ENCODE measurements at places on chromosomes 1 and 21. TPM values are rescaled to one million over a fixed set of nuclear protein-coding genes. Genes with fewer than 3 reads are reported as not detected.
A peak's percentile ranks its signal among the peaks of the same experiment; 100 is the strongest.

Gene ZNF648
- total RNA-seq, result 0.33 TPM

Gene DLGAP3
- 0.30 TPM for total RNA-seq

Gene HRNR
- total RNA-seq, result not detected

- no peaks in the 10 kb centered on the region for H3K27me3 ChIP-seq
- no peak overlapping the region for H3K27ac ChIP-seq
- H3K36me3 ChIP-seq, result no peaks in the 10 kb centered on the region
- peaks cover 6% of the 10 kb centered on the region for H3K4me1 ChIP-seq
Measured at GRCh38 chr1:201517631-201518030, 10.7 kb upstream of the CSRP1 start.

DNA sequence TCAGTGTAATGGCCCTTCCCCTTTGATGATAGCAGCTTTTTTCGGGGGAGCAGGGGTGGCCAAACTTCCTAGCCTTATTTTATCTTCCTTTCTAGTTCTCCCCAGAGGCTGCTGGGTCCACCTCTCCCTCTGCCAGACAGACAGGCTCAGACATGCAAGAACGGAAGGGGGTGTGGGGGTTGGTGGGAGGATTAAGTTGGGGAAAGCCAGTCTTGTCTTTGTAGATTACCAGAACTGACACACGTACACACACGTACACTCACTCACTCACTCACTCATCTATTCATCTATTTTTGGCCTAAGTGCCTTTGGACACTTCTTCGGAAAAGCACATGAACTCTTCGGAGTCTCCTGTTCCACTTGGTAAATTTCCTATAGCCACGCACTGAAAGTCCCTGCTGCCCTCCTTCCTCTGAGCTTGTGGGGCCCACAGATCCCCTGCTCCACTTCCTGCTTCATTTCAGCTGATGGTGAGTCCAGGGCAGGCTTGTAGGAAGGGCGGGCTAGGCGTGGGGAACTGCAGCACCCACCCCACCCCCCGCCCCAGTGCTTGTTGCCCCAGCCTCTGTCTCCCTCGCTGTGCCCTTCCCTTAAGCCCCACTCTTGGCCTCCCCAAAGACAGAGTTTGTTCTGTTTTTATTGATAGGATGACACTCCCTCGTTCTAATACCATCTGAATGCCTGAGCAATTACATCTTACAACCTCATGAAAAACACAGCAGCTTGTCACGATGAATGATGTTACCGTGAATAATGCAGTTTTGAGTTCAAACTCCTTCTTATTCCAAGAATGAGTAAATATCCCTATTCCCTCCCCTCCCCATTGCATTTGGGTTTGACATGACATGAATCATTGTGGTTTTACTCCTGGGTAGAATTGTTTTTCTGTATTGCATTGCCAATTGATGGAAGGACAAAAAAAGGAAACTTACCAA, 60.7 kb upstream of the ATP5PO start:
- no peaks in the 10 kb centered on the region for H3K36me3 ChIP-seq
- no peak for DNase-seq
- no peaks in the 10 kb centered on the region for H3K27me3 ChIP-seq
- peak overlapping the region; percentile 78 for H3K27ac ChIP-seq
- peaks cover 13% of the 10 kb centered on the region for H3K4me1 ChIP-seq
- H3K4me3 ChIP-seq, result no peak overlapping the region

DNA sequence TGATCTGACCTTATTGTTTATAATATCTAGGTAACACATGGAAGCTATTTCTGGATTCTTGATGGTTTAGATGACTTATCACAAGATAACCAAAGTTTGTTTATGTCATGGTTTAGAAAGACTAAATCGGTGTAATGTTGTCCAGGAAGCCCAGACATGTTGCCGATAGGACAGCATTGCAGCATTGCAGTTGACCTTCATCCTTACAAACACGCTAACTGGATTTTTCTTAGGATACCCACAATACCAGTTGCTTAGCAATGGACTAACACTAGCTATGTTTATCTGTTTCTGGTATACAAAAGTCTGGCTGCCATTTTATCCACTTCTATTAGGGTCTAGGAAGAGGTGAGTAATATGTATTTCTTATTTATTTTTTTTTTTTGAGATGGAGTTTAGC, 11.7 kb upstream of the DPH5 start:
- no peak overlapping the region for H3K4me3 ChIP-seq
- no peaks in the 10 kb centered on the region for H3K4me1 ChIP-seq
- H3K27ac ChIP-seq, result no peak overlapping the region
- no peaks in the 10 kb centered on the region for H3K36me3 ChIP-seq
- H3K27me3 ChIP-seq, result no peaks in the 10 kb centered on the region
- no peak for DNase-seq

- no peaks in the 10 kb centered on the region for H3K36me3 ChIP-seq
- peak overlapping the region; percentile 93 for H3K4me3 ChIP-seq
- peaks cover 24% of the 10 kb centered on the region for H3K4me1 ChIP-seq
- H3K27me3 ChIP-seq, result no peaks in the 10 kb centered on the region
- H3K27ac ChIP-seq, result peak overlapping the region; percentile 96
Measured at GRCh38 chr1:53944469-53945182, 873 bp downstream of the IFT25 start.

DNA sequence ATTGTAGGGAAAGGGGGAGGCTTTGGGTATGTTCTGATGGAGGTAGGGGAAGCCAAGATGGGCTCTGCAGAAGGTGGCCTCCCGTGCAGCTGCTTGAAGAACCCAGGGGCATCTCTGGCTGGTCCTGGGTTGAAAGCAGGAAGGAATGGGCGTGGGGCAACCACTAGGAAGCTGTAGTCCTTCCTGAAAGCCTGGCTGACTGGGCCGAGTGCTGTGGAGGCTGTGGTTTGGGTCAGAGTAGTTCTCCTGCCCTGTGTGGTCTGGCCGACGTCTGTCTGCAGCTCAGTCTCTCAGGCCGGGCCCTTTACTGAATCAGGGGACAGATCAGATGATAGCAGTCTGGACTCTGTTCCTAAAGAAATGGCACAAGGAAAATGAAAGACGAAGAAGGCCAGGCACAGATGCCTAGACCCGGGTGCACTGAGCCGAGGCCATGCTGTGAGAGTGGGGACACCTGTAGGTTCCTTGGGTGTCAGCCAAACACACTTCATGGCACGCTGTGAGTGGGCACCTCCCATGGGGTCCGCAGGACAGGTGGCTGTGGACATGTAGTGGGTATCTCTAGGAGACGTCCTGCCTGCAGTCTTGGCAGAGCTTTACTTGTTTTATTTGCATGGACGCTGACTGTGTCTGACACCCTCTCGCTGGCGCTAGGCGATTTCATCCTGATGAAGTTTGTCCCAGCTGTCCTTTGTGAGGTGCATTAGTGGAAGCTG, 87.0 kb downstream of the POFUT2 start:
- no peaks in the 10 kb centered on the region for H3K4me1 ChIP-seq
- no peak overlapping the region for H3K4me3 ChIP-seq
- no peaks in the 10 kb centered on the region for H3K27me3 ChIP-seq
- H3K27ac ChIP-seq, result no peak overlapping the region
- no peak for DNase-seq
- H3K36me3 ChIP-seq, result no peaks in the 10 kb centered on the region

DNA sequence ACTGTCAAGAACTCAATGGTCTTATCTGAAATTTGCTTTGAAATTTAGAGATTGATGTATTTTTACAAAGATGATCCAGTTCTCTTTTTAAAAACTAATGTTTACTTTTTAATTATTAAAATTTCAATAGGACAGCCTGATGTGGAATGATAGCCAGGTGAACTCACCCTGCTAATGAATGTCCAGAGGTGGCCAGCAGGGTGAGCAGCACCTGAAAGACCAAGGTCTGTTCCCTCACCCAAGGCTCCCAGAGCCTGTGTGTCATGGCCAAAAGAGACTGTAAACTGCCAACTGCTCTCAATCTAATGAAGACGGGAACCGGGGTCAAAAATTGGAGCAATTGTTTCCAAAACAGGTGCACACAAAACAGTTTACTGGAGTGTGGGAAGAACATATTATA, 340.4 kb downstream of the DISC1 start:
- H3K36me3 ChIP-seq, result no peaks in the 10 kb centered on the region
- H3K27ac ChIP-seq, result no peak overlapping the region
- no peak for DNase-seq

DNA sequence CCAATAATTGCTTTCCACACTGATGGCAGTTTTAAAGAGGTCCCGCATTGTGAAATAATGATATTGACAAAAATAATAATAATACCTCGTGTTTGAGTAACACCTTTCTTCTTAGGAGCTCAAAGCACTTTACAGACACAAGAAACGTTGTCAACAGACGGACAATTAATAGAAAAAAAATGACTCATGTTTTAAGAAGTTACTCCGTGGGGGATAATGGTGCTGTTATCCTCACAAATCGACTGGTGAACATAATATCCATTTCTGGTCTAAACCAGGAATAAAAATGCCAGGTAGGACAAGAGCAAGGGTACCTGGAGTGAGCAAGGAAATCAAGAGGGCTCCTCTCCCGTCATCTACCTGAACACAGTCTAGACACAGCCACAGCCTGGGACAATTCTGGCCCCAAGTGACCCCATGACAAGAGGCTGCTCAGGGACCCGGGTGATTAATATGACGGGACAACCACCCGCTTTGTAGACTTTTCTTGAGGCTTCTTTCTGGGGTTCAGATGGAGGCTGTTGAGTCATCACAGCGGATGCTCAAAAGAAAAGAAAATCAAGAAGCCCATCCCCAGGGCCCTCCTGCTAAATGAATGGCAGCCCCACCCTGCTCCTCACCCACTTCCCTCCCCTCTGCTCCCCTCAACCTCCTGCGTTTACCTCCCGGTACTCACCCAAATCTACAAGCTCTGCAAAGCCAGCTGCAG, 146.2 kb upstream of the IRF2BP2 start:
- H3K4me1 ChIP-seq, result peaks cover 12% of the 10 kb centered on the region
- H3K27me3 ChIP-seq, result no peaks in the 10 kb centered on the region
- no peak for DNase-seq
- H3K27ac ChIP-seq, result no peak overlapping the region
- no peaks in the 10 kb centered on the region for H3K36me3 ChIP-seq

DNA sequence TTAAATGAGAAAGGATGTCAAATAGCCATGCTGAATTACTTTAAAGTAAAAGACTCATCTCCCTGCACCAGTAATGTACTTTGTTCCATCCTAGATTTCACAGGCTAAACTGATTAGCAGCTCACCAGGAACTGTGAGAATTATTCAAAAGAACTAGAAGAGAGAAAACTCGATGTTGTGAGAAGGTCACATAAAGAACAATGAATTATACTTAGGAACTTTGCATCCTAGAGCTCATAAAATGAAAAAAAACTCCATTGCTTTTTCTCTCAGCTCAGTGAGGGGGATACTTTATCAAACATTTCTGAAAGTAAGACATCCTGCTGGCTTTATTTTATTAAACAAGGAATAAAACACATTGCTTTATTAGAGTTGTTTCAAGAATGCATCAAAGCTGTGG, 278.5 kb downstream of the MRPL39 start:
- no peaks in the 10 kb centered on the region for H3K4me1 ChIP-seq
- H3K36me3 ChIP-seq, result no peaks in the 10 kb centered on the region
- no peaks in the 10 kb centered on the region for H3K27me3 ChIP-seq
- H3K27ac ChIP-seq, result no peak overlapping the region

GRCh38 chr1:174405219-174405618, 42.5 kb upstream of the GPR52 start:
- H3K27ac ChIP-seq, result no peak overlapping the region
- no peaks in the 10 kb centered on the region for H3K36me3 ChIP-seq
- H3K4me1 ChIP-seq, result no peaks in the 10 kb centered on the region

- DNase-seq, result no peak
- H3K27me3 ChIP-seq, result no peaks in the 10 kb centered on the region
- H3K4me1 ChIP-seq, result peaks cover 41% of the 10 kb centered on the region
Measured at GRCh38 chr1:235917267-235917811, 50.6 kb upstream of the LYST start.

DNA sequence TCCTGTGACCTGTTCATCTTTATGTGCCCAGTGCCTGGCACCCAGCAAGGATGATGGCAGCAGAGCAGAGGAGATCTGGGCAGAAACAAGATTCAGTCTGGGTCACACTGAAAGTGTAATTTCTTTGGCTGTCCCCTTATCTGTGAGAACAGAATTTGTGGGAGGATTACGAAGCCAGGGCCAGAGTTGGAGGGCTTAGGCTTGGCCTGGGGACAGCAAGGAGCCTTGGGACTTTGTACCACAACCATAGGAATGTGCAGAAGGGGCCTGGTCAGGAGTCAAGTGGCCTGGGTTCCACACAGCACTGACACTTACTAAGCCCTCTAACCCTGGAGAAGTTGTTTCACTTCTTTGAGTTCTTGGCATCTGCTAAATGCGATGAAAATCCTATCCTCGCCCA, 12.8 kb downstream of the PMVK start:
- H3K27me3 ChIP-seq, result no peaks in the 10 kb centered on the region
- no peak for DNase-seq
- H3K27ac ChIP-seq, result no peak overlapping the region
- H3K36me3 ChIP-seq, result peaks cover 62% of the 10 kb centered on the region

- H3K4me1 ChIP-seq, result no peaks in the 10 kb centered on the region
- no peak overlapping the region for H3K27ac ChIP-seq
- H3K27me3 ChIP-seq, result no peaks in the 10 kb centered on the region
- H3K4me3 ChIP-seq, result no peak overlapping the region
Measured at GRCh38 chr1:203046984-203047630, 20.8 kb downstream of the PPFIA4 start.

- H3K27me3 ChIP-seq, result no peaks in the 10 kb centered on the region
- no peaks in the 10 kb centered on the region for H3K36me3 ChIP-seq
- H3K4me3 ChIP-seq, result no peak overlapping the region
- DNase-seq, result no peak
- no peaks in the 10 kb centered on the region for H3K4me1 ChIP-seq
Measured at GRCh38 chr1:66570196-66570595, 36.2 kb downstream of the SGIP1 start.

- H3K27ac ChIP-seq, result no peak overlapping the region
- no peak for DNase-seq
- H3K4me3 ChIP-seq, result no peak overlapping the region
Measured at GRCh38 chr1:26096471-26096870, 15.2 kb upstream of the PDIK1L start.

DNA sequence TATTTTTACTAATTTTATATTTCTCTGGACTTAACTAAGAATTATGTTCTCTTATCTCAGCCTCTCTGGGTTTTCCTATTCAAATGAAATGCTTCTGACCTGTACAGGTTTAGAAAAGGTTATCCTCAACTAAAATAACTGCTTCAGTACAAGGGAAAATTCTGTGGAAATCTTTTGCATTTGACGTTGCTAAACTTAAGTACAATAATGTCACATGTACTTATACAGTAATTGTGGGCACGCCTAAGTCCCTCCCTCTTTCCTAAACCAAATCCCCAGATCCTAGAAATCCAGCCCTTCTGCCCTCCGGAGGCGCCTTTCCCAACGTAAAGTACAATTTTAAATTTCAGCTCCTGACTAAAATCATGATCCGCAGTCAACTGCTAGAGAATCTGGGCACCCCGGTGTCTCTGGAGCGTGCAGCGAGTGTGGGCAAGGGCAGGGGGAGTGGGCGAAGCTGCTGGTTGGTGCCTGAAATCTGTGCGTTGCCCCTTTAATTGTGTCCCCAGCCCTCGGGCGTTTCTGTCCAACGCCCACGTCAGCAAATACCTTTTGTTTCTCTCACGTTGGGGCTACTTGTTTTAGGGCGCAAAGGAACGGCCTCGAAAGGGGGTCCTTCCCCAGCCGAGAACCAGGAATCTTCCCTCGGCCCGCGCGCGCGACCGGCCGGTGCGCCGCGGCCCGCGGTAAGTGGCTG, at the start of gene ZBTB8A:
Gene ZBTB8A (plus strand): TSS at position 541 of the 697 bp plus-strand sequence. CDS start 53,505 bp downstream, outside the sequence.
- peak within 1 kb of the TSS; percentile 74 for H3K4me3 ChIP-seq
- no peaks in the 10 kb centered on the region for H3K36me3 ChIP-seq
- no peaks in the 10 kb centered on the region for H3K27me3 ChIP-seq
- H3K4me1 ChIP-seq, result peaks cover 13% of the 10 kb centered on the region
- peak; percentile 45 for DNase-seq
